ENCODE measurements at places on chromosomes 11 and 22.

- DNase-seq = no peak
These were observed 4.9 kb downstream of the ADORA2A start for GRCh38 chr22:24432059-24432853.

GRCh38 chr11:17571431-17572358, 24.6 kb downstream of the OTOG start:
- DNase-seq = no peak

- no peak for DNase-seq
These were observed 34.7 kb downstream of the DDIAS start for GRCh38 chr11:82936261-82936660.

DNA sequence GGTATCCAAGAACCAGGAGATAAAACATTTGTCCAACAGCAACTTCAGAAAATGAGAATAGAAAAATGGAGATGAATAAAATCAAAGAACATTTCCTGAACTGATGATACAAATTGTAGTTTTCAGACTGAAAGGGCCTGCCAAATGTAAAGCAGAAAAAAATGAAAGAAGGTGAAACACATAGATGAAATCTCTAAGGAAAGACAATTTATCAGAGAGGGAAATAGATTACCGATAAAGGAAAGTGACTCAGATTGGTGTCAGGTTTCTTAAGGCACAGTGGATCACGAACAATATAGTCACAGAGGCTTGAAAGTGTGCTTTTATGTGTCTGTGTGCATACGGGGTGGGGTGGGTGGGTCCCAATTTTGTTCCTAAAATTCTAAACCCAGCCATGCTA, 4.1 kb upstream of the STT3A start:
- no peak for DNase-seq

DNA sequence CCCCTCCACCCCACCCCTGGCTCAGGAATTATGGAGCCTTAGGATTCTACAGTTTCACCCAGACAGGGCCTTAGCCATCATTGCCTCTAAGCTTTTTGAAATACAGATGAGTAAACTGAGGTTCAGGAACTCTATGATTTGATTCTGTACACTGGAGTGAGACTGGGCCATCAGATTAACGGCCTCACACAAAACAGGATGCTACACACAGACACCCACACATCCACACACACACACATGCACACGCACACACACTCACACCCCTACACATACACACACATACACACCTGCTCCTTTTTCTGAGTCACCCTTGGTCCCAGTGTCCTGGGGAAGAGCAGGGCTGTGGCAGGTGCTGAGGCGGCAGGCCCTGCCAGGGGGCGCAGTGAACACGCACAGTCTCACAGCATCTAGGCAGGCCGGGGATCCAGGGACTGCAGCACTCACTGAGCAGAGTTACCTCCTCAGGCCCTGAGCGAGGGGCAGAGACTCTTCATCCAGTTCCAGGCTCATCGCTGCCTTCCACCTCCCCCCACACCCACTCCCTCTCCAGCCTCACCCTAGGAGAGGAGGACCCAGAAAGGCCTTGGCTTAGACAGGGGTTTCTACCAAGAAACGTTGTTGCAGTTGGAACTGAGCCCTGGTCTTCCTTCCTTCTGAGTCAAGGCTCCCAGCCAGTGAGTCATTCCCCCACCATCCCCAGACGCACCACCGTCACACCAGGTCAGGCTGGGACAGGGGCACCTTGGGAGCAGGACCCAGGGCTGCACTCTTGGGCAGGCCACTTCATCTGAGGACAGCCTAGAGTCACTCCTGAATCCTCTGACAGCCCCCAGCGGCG, 89.8 kb upstream of the PARVA start:
- peak; percentile 65 for DNase-seq

GRCh38 chr11:119729951-119730613, 1.1 kb upstream of the NECTIN1 start:
- DNase-seq = no peak

DNA sequence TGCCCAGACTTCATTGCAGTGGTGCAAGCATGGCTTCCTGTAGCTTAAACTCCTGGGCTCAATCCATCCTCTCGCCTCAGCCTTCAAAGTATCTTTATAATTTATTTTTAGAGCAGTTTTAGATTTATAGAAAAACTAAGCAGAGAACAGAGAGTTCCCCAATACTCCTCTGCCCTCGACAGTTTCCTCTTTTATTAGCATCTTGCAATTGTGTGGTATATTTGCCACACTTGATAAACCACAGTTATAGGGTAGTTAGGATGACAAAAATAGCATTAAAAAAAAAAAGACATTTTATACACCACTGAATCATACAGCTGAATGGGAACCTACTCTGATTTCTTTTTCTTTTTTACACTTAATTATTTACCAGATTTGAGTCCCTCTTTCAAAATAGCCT, 31.2 kb downstream of the MS4A2 start:
- DNase-seq = no peak

- no peak for DNase-seq
These were observed 189.2 kb upstream of the ARHGAP20 start for GRCh38 chr11:110901441-110901840.

DNA sequence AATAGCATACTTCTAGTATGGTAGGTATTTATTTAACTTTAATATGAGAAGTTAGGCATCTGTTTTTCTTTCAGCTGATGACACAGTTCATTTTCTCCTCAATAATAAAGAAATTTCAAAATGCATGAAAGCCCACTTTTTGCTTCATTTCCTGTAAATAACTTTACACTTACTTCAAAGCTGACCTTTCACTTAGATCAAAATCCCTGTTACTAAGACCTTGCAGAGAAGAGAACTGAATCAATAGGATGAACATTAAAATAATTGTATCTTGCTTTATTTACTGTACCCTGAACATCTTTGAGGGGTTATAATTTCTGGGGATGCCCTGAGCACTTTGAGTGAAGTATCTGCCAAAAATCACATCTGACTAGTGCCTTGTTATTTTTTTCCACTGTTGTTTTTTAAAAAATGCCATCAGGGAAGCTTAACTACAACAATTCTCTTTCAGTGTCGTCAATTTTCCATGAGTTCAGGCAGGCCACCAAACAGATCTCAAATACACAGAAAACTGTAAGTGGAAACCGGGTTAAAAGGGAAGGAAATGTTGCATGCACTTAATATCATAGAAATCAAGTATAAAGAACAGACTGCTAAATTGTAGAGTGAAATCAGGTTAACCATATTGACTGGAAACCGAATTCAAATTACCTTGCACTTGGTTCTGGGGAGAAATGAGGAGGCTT, 206.2 kb downstream of the MAML2 start:
- DNase-seq = no peak

GRCh38 chr11:69362315-69362714, 68.4 kb downstream of the MYEOV start:
- DNase-seq = no peak

DNA sequence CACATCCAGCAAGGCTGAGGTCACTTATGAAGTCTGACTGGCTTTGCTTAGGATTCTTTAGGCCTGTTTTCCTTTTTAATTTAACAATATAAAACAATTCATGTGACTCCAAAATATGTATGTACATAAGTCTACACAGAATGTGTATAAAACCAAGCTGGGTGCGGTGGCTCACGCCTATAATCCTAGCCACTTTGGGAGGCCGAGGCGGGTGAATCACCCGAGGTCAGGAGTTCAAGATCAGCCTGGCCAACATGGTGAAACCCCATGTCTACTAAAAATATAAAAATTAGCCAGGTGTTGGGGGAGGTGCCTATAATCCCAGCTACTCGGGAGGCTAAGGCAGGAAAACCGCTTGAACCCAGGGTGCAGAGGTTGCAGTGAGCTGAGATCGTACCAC, 83.1 kb downstream of the SHANK2 start:
- no peak for DNase-seq

DNA sequence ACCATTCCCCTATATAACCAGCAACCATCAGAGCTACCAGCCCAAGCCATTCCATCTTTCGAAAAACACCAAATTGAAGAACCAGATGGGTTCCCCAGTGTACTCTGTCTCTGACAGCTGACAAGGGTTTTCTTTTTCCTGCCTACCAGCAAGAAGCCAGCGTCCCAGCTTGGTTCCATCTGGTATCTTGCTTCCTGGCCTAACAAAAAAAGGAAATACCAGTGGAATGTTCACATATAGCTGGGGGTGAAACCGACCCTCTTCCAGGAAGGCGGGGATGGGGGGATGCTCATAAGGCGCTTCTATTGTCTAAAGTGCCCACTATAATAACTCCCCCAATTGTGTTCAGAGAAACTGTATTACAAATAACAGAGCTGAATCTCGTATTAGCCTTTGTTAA, 172.3 kb downstream of the LDLRAD3 start:
- DNase-seq = no peak

GRCh38 chr22:21612858-21613257, 17.0 kb downstream of the YDJC start:
- no peak for DNase-seq
